ENCODE measurements at places on chromosomes 13 and 19. TPM values are rescaled to one million over a fixed set of nuclear protein-coding genes. Genes with fewer than 3 reads are reported as not detected.

The NAA16 gene
- total RNA-seq, result 9.2 TPM

The PGLYRP1 gene
- total RNA-seq, result 0.43 TPM

DNA sequence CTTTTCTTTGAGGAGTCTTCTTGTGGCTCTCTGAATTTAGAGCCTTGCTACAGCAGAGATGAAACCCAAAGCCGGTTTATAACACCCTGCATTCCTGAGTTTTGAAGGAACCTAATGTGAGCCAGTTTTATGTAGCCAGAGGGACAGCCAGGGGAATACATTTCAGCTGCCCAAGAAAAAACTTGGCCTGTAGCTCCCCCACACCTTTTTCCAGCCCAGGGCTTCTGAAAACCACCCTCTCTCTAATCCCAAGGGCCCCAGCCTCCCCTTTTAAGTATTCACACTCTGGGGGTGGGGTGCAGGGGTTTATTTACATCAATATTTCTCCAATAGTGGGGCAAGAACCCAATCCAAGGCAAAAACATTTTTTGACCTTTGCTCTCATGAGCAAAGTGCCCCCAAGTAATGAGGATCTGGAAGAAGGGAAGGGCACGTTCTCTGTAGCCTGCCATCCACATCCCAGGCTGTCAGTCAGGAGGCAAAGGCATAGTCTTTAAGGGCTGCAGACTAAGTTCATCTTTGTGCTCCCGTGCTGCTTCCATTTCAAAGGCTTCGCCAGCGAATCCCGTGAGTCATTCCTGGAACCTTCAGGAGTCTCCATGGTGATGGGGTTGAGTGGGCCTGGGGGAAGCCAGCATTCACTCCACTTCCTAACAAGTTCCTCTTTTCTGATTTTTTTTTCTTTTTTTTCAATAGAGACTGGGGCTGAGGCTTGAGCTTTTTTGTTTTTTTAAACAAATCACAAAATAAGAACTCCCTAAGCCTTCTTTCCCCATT is 33.2 kb upstream of the MEDAG start:
- no peak for DNase-seq

DNA sequence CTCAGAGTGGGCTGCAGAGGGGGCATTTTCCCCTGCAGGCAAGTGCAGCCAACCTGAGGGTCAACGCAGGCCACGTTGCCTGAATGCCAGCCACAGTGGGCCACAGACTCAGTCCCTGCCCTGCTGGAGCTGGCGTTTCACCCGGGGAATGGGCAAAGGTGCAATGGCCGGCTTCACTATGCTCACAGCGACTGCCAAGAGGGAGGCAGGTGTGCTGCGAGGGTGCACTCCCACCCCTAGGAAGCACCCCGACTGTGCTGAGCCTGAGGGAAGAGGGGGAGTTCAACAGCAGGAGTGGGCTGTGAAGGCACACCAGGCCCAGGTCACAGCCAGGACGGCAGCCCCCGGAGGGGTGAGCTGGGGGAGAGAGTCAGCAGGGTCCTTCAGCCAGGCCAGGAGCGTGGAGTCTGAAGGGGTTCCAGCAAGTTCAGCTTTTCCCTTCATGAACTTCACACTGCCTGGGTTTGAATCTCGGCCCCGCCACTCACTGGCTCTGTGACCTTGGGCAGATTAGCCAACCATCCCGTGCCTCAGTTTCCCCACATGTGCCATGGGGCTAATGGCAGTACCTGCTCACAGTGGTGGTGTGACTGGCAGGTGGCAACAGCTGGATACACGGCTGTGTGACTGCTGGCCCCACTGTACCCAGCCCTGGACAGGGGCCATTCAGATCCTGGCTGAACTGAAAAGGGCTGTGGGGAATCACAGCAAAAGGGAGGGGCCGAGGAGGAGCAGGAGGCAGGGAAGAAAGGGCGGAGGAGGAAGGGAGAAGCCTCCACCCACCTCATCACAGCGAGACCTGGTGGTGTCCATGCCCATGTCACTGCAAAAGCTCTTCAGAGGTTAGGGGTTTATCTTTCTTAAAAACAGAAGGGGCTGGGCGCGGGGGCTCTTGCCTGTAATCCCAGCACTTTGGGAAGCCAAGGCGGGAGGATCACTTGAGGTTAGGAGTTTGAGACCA is 7.6 kb downstream of the TRAPPC6A start:
- DNase-seq, result no peak

DNA sequence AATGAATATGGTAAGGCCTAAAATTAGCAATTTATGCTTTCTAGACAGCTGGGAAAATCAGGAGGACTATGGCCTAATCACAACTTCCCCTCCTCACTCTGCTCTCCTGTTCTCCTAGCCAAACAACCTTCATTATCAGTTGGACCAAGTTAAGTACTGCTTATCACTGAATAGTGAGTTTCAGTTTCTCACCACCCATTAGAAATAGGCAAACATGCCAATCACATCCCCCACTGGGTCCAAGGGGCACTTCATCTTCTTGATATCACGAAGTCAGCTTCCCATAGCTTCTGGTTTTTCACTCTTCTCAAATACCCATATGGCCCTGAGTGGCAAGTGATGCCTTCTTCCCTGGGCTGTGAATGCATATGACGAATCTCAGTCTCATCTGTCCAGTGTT is 689.6 kb downstream of the SLITRK5 start:
- DNase-seq, result no peak

The ELSPBP1 gene
- not detected for total RNA-seq

The KANK2 gene
- total RNA-seq, result 232 TPM

The ZNF699 gene
- total RNA-seq, result 4.4 TPM

DNA sequence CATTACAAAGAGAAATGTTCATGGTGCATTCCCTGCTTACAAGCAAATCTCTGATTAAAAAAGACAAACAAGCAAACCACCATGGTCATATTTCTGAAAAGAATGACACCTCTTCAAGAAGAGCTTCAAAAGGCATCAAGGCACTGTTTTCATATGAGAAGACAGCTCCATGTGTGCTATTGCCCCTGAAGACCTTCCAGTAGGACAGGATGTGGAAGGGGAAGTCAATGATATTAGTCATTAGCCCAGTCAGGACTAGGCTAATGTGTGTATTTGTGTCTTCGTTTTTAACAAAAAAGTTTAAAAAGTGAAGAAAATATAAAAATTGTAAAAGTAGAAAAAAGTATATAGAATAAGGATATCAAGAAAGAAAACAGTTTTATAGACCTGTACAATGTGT is 534.7 kb upstream of the ARGLU1 start:
- DNase-seq, result no peak

- DNase-seq, result no peak
Measured at GRCh38 chr13:52838433-52839107, 9.9 kb downstream of the PCDH8 start.

DNA sequence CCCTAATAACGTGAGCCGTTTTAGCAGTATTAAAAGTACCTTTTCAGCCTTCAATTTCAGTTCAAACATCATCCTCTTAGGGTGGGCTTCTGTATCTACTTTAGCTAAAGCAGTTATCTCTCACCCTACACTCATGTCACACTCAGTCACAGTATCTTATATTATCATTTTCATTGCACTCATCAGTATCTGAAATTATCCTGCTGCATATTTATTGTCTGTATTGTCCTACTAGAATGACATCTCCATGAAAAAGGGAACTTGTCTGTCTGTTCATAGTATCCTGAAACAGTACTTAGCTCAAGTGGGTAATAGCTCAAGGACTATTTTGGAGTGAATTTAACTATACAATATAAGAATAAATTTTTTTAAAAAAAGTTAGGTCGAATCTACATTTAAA is 19.9 kb upstream of the RFC3 start:
- DNase-seq, result no peak

Measured in heart left ventricle (tissue), 16 donors.